ENCODE measurements at places on chromosomes 5 and 9.
A peak's percentile ranks its signal among the peaks of the same experiment; 100 is the strongest.

GRCh38 chr5:34847056-34847455 is 8.1 kb downstream of the TTC23L start:
- DNase-seq: no peak

DNA sequence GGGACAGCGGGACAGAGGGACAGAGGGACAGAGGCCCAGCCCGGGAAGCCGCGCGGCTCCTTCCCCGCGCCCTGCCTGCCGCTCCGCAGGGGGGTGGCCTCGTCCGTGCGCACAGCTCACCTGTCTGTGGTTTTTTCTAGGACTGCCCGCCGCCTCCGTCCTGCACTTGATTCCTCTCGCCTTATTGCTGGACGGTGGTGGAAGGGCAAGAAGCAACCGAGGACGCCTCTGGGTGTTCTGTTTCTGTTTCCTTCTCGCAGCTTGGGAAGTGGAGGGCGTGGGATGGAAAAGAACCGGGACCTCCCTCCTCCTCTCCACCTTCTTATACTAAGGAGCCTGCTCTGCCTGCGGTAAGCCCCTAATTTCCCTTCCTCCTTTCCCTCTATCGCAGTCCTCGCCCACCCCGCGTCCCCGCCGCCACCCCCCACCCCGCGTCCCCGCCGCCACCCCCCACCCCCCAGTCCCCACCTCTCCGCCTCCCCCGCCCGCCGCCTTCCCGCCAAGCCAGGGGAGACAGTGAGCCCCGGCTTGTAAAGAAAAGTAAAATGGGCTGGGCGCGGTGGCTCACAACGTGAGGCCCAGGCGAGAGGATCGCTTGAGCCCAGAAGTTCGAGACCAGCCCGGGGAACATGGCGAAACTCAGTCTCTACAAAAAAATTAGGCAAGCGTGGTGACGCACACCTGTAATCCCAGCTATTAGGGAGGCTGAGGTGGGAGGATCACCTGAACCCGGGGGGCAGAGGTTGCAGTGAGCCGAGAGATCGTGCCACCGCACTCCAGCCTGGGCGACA is 9.6 kb upstream of the FLT4 start:
- no peak for DNase-seq

DNA sequence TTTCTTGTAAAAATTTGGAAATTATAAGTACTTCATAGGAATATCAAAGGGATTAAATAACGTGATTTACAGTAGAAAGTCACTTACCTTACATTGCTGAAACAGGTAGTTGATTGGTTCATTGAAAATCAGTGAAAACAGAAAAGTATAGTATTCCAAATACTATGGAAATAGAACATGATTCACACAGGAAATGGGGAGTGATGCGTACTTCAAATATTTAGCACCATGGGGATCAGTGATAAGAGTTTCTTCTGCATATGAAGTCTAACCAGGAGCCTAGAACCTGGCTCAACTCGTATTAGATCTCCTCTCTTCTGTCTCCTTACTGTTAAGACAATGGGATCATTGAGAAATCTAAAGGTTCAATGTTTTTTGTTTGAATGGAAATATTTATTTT is 133.3 kb downstream of the FAM174A start:
- no peak for DNase-seq

- no peak for DNase-seq
Observed at GRCh38 chr5:42429694-42430093, 6.5 kb downstream of the GHR start.

DNA sequence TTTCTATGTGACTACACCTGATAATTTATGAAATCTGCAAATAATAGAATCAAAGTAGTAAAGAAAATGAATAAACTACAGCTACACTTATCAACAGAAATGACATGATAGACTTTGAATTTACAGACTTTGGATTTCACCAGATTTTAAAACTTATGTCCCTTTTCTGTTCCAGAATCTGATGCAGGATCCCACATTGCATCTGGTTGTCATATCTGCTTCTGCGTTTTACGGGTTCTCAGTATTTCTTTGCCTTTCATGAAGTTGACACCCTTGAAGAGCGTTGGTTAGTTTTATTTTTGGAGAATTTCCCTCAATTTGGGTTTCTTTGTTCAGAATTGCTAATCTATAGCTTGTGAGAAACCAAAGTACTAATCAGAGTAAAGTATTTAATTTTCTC is 174.9 kb upstream of the ADCY2 start:
- no peak for DNase-seq

DNA sequence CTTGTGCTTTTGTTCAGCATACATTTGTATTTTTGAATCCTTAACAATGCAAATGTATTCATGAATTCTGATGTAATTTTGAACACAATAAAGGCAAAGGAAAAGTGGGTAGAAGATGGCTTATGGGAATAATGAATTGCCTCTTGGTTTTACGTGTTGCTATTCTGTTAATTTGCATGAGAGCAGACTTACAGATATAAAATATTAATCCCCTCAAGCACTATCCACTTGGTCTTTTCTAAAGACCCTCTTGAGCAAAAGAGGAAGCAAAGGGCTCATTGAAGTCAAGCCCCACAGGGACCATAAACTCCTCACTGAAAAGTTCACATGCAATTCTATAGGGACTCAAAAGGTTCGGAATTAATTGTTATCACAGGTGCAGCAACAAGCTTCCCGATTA is 51.9 kb downstream of the OSTF1 start:
- DNase-seq: no peak

DNA sequence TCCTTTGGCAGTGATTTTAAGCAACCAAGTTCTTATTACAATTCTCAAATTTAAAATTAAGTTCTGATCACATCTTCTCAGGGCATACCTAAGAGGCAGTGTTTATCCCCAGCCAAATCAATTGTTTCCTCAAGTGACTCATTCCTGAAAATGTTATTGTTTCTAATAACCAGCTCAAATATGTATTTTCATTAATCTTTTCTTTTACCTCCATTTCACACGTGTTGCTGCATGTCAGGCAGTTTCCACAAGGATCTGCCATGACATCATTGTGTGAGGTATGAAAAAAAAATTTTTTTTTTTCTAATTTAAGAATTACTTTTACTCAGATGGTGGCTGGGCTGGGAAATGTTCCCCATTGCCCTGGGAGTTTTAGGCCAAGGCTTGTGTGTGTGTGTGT is 113.0 kb upstream of the NTRK2 start:
- no peak for DNase-seq

- DNase-seq: no peak
Observed at GRCh38 chr5:85538362-85538761, 1079.4 kb upstream of the COX7C start.

DNA sequence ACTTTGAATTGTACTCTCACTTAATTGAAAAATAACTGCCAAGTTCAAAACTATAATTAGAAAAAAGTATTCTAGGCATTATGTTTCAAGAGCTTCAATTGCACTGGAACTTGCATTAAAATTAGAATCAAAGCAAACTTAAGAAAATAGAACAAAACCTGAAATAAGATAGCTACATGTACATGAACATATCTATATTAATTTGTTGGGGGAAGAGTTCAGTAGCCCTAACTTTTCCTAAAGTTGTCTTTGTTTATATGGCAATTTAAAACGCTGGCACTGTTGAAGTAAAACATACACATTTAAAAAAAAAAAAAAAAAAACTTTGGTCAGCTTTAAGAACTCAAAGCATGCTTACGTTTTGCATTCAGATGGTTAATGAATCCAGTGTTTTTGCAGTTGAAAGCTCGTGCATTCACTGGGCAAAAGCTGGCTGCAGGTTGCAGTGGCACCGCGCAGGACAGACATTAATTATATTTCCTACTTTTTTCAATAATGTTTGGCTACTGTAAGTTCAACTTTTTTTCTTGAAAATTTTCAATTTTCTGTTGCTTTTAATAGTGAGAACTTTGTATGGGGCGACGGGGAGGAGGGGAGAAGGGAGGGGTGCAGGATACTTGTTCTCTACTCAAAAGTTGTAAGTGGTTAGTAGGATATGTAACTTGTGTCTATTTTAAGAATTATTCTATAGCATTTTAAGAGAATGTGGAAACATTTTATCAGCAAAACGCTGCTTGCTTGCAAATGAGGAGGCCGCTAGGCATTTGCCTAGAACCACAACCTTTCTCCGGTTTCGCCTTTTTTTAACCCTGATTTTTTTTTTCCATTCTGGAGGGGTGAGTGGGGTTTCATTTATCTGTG is 3.9 kb downstream of the NR2F1 start:
- DNase-seq: no peak

DNA sequence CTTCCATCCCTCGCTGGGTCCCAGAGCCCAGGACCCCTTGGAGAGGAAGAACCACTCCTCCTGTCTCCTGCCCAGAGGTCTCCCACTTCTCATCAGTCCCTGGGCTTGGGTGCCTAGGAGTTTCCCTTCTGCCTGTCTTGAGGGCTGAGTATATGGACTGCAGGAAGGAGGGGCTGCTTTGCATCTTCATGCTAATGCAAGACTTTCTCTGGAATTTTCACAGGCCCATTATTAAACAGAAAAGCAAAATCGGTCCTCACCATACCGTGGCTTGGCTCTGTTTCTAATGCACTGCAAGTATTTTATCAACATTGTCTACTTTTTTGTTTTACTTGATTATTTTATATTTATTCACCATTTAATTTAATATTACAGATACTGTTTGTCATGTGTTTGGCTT is 34.5 kb downstream of the TRIO start:
- DNase-seq: no peak

GRCh38 chr5:79561525-79561893 is 47.6 kb upstream of the HOMER1 start:
- DNase-seq: no peak

DNA sequence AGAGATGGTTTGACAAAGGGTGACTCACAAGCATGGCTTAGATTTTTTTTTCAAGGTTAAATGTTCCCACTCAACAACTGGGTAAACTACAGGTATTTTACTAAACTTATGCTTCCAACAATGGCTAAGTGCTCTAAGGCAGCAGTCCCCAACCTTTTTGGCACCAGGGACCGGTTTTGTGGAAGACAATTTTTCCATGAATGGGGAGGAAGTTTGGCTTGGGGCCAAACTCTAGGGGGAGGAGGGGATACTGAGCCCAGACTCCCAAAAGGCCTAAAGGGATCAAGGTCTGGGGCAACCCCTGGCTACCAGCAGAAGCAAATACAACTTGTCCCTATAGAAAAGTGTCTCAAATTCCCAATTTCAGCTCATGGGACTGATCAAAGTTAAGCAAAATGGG is 32.0 kb upstream of the HSD17B3 start:
- DNase-seq: no peak

DNA sequence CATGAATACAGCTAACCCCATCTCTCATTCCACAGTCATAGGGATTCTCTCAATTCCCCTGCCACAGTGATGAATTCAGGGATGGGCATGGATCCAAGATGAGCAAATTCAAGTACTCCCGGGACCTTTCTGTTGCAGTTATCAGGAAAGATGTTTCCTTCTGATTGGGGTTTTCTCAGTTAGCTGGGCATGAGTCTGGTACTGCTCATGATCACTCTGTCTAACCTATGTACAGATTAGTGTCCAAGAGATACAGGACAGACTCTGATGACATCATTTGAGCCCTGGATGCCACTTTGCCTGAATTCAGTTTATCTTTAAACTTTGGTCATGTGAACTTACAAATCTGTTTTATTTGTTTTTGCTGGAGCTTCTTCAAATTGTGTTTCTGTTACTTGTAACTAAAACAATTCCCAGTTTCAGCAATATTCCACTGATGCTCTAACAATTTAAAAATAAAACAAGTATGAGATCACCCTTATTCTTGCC is 257.7 kb upstream of the KLF9 start:
- DNase-seq: no peak

DNA sequence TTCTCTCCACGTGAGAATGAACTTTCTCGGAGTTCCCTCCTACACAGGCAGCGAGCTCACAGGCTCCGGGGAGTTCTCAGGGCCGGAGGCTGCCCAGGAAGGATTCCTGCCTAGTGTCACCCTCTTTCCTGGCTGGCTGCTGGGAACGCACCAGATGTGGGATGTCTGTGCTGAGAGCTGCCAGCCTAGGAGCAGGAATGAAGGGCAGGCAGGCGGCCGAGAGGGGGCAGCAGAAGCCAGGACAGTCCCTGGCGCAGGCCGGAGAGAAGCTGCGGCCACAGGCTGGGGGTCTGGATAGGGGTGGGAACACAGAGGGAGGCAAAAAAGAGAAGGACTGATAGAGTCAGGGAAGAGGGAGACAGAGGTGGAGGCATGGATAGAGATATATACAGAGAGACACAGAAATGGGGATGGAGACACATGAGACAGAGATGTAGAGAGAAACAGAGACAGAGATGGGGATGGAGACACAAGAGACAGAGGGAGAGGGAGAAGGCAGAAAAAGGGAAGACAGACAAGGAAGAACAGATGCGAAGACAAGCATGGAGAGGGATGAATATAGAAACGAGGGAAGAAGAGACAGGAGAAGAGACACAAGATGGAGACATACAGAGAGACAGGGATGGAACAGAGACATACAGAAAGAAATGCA is 25.3 kb upstream of the ENHO start:
- peak; percentile 48 for DNase-seq

DNA sequence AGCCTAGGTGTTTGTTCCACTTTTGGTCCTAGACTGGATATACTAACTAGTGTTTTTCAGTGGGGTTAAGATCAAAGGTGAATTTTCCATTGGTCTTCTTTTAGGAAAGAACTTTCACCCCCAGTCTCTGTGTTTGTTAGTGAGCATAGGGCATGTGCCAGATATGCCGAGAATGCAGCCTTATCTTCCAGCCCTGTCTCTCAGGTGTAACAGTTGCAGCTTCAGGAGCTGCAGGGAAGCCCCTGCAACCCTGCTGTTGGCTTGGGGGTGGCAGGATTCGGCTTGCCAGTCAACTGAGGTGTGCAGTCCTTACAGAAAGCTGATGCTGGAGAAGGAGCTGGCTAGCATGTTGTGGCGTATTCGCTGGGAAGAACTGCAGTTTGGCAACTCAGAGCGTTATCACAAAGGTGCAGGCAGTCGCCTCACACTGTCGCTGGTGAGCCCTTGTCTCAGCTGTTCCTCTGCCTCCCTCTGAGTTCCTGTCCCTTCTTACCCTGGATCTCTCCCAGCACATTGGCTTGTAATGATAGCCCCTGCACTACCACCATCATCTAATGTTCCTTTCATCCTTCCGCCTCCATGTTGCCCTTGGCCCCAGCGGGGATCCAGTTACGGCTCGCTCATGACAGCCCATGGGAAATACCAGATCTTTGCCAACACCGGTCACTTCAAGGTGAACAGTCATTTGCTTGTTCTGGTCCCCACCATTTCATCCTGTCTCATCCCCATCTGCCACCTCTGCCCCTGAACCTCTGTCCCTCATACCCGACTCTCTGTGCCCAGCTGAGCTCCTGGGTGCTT is 10.1 kb downstream of the NPR2 start:
- DNase-seq: no peak

DNA sequence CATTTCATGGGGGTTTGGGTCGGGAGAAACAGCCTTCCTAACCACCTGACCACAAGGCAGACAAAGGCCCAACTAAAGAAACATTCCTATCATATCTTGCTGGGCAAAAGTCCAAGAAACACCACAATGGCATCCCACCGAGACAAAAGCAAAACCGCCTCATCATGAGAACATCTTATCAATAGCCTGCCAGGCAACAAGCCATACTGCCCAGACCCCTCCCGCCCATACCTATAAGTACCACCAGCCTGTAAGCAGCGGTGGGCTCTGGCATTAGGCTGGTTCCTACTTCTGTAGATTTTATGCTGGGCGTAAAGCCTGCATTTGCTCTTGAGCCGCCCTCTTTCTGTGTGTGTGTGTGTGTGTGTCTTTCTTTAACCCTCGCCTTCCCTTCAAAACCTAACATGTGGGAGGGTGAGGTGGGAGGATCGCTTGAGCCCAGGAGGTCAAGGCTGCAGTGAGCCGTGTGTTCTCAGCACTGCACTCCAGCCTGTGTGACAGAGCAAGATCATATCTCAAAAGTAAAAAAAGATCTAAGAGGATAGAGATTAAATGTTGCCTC is 56.9 kb downstream of the PDE6A start:
- DNase-seq: peak; percentile 41

- no peak for DNase-seq
Observed at GRCh38 chr5:100043475-100043874, 491.7 kb upstream of the FAM174A start.

GRCh38 chr5:41960481-41960880 is 35.4 kb downstream of the FBXO4 start:
- DNase-seq: no peak
